ENCODE measurements at places on chromosomes 4 and X.

- DNase-seq, result no peak
These were observed 19.5 kb downstream of the MID1IP1 start for GRCh38 chrX:38820751-38821150.

- DNase-seq, result no peak
These were observed 60.8 kb downstream of the GRXCR1 start for GRCh38 chr4:42953321-42953720.

DNA sequence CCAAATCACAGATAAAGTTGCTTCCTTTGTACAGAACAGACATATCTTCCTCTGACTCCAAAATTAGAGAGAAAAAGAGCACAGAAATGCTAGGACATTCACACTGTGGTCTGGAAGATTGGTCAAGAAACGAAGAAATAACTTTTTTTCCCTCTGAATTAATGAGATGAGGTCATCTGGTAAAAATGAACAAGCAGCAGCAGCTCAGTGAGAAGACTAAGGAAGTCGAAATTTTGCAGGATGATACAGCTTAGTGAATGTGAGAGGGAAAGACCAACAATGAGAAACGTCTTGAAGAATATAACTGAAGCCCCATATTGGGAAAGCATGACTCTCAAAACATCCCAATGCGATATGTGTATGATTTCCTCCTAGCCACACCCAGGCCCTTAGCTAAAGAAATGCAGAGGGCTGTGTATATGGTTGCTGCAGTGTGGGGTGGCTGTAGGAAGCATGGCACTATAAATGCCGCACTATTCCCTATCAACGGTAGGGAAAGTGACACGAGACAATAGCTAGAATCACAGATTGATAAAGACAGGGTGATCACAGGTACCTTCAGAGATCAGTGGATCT, 208.6 kb downstream of the VEGFC start:
- DNase-seq, result no peak

GRCh38 chr4:150038335-150039076, 39.7 kb upstream of the DCLK2 start:
- no peak for DNase-seq
